A549 treated with AZD2906 at 1 μM for 4 hours (cell line): ENCODE measurements at places on chromosomes 4 and X. TPM values are rescaled to one million over a fixed set of nuclear protein-coding genes. Genes with fewer than 3 reads are reported as not detected.

ZDHHC15 gene
- total RNA-seq = not detected in 5 replicates

PPP4R3C gene
- not detected in 5 replicates for total RNA-seq

CSAG1 gene
- total RNA-seq = 0.18 to 0.46 TPM (median 0.24 TPM) in 5 replicates

CPZ gene
- 0.08 to 0.30 TPM (median 0.24 TPM) in 5 replicates for total RNA-seq

TMEM185A gene
- 24.7 to 29.3 TPM (median 28.6 TPM) in 5 replicates for total RNA-seq

EXOSC9 gene
- 23.8 to 31.8 TPM (median 25.3 TPM) in 5 replicates for total RNA-seq
